ENCODE measurements at places on chromosomes 6 and 20.

DNA sequence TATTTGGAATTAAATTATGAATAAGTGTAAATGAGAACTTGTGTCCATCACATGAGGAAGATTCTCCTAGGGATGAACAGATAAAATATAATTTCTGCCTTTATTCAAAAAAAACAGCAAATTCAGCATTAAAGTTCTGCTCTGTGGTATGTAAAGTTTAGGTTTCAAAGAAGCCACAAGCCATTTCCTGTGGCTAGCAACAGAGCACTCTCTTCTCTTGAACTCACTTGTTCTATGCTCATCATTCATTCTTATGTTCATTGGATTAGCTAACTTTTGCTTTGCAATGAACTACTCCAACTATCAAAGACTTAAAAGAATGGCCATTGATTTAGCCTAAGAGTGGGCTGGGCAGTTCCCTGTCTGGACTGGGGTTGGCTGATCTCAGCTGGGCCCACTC is 20.8 kb upstream of the SNRPB2 start:
- DNase-seq, result no peak

DNA sequence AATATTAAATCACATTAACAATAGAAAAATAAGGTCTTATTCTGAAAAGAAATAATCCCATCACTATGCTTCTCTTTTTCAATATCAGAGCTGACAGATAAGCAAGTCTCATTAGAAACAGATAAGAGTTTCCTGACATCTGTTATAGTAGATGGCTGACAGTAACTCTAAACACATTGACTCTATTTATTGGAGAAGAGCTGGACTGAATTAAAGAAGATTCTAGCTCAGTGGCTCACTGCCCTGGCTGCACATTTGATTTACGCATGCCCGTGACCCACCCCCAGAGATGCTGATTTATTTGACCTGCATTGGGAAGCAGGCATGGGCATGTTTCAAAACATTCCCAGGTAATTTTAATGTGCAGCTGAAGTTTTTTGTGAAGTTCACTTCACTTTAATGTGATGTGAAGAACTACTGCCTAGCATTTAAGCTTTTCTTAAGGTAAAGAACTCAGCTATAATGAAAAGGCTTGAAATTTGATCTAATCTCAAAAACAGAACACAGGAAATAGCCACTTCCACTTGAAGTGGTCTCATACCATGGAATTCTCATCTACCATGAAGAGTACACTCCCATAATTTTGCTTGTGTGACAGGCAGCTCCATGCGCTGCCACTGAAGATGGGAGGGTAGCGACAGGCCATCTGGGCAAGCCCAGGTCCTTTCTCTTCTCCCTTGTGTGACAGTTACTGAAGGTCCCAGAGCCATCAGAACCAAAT is 162.3 kb downstream of the TPBG start:
- no peak for DNase-seq

DNA sequence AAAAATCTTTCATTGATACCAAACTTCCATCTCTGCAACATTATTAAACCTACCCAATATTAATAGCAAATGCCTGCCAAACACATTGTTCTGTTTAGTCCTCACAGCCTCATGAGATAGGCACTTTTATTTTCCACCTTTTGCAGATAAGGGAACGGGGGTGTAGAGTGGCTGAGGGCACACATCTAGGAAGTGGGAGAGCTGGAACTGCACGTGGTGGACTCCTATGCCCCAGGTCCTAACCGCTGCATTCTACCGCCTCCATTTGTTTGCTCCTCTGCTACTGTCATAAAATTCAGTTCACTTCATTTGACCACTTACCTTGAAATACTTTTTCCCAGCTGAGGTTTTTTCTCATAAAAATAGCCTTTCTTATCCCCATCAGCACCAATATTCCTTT is 7.6 kb downstream of the FAM217A start:
- DNase-seq, result no peak

DNA sequence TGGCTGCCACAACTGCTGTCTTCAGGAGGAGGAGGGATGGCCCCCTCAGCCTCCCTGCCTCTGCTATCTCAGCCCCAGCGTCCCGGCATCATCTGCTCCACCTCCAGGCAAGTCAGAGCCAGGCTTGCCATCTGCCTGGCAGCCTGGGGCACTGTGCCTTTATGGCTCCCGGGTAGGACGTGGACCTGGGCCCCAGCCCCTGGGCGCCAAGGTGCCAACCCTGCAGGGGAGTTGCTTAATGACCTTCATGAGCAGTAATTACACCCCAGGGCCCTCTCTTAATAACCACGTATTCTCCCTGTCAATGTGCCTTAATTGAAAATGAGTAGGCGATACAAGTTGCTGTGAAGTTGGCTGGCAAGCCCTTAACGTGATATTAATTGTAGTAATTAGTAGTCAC is 122.1 kb upstream of the MLN start:
- DNase-seq, result no peak

DNA sequence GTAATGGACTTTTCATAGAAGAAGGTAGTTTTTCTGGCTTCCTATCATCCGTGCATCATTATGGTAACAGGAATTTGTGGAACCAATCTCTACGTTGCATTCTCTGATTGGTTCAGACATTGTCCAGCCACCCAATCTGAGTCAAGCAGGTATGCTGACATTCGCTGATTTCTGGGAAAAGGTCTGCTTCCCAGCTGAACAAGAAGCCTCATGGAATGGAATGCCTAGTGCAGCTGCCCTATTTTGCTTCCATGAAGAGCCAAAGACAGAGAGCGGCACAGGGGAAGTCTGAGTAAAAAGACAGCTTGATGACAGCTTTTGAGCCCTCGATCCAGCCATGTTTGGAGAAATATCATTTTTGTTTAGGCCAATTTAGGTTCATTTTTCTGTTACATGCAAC is 38.5 kb upstream of the TXLNB start:
- no peak for DNase-seq

- no peak for DNase-seq
Measured at GRCh38 chr6:47235964-47236760, 73.5 kb downstream of the TNFRSF21 start.

GRCh38 chr6:56450882-56451739 is 191.6 kb downstream of the DST start:
- DNase-seq, result peak; percentile 87

- DNase-seq, result peak; percentile 68
Measured at GRCh38 chr20:25310921-25311728, 63.2 kb downstream of the PYGB start.

DNA sequence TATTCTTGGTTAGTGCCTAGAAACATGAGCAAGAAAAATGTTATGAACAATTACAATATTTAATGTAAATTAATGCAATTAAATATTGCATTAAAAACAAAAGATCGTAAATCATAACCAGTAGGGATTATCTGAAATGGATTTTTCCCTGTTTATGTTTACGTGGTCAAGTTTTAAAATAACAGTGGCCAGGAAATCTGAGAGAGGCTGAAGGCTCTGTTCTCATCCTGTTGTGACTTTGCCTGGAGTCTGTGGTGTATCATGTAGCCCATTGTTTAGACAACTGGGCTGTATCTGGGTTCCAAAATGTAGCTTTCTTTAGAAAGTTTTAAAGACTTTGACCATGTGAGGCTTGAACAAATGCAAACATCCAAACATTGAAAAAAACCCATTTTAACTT is 2.4 kb downstream of the MYO6 start:
- DNase-seq, result peak; percentile 52

- DNase-seq, result peak; percentile 51
Measured at GRCh38 chr6:36563237-36563927, 16.1 kb upstream of the STK38 start.

GRCh38 chr20:13029687-13030375 is 21.1 kb downstream of the SPTLC3 start:
- DNase-seq, result peak; percentile 98

DNA sequence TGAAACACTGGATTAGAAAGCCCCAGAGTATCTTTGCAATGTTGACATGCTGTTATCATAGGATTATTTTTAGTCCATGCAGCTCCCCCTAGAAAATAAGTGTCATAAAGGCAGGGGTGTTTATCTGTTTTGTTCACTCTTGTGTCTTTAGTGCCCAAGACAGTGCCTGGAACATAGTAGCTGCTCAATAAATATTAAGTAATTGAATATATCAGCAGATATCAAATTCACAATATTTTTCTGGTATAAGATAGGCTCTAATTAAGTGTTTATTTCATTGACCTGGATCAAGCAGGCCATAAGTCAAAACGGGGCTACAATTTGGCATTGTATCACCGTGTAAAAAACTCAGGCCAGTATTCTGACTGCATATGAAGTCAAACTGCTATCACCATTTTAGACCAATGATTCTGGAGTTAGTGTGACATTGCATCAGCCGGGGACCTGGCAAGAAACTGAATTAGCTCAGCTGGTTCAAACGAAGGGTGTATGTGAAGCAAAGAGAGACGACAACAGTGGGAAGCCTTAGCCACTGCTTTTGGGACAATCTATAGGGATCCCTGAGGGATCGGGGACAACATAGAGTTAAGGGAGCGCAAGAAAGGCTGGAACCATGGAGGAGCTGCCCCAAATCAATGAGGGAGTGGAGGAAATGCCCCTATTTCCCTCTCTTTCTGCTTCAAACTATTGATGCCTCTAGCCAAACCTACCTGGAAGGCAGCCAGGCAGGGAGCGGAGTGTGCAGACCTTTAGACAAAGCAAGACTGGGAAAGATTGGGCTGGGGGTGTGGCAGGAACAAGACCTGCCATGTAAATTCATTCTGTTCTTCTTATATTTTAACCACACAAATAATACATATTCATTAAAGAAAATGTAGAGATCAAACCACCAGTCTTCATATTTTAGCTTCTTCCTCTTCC is 112.2 kb downstream of the PLEKHG1 start:
- no peak for DNase-seq

DNA sequence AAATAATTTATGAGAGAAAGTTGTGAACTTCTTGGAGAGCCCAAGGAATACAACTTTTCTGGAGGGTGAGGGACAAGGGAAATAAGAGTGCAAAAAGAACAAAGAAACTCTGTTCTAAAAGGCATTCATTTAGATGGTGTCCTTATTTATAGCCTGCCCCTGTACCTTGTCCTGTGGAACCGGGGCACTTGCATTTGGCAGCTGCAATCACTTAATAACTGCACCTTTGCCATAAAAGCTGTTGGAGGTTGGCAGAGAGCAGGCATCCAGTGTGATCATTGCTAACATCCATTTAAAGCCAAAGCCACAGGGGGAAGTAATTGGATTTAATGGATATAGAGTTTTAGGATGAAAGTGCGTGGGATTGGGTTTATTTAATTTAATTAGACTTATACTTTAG is 50.8 kb upstream of the SGK1 start:
- DNase-seq, result no peak

GRCh38 chr6:31769684-31770371 is 7.3 kb downstream of the VWA7 start:
- DNase-seq, result peak; percentile 68
